Adipocyte (in vitro differentiated cells): ENCODE measurements at places on chromosomes 11 and 22.

GRCh38 chr22:45105281-45105702 lies 58.4 kb upstream of the NUP50 start:
- DNase-seq = no peak

GRCh38 chr11:120243221-120243620 lies 3.3 kb downstream of the POU2F3 start:
- no peak for DNase-seq

GRCh38 chr22:36714110-36714509 lies 10.6 kb upstream of the CACNG2 start:
- DNase-seq = no peak

- no peak for DNase-seq
Observed at GRCh38 chr11:127385071-127385470, 384.5 kb upstream of the KIRREL3 start.

GRCh38 chr11:101211407-101211975 lies 81.9 kb upstream of the PGR start:
- no peak for DNase-seq

GRCh38 chr22:32309585-32310251 lies 47.9 kb upstream of the RFPL3 start:
- DNase-seq = no peak

- DNase-seq = no peak
Observed at GRCh38 chr22:46513908-46514550, 23.4 kb downstream of the CELSR1 start.

- DNase-seq = no peak
Observed at GRCh38 chr11:75945947-75946346, 130.9 kb downstream of the UVRAG start.

DNA sequence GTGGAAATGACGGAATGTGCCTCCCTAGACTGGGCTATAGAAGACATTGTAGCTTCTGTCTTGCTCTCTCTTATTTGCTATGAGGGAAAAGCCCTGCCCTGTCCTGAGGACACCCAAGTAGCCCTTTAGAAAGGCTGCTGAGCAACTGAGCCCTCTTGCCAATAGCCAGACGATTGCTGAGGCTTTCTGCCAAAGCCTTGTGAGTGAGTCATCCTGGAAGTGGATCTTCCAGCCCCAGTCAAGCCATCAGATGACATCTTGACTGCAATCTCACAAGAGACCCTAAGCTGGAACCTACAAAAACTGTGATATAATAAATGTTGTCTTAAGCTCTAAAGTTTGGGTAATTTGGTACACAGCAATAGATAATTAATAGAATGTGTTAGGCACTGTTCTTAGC lies 3.9 kb upstream of the TRAF6 start:
- no peak for DNase-seq

DNA sequence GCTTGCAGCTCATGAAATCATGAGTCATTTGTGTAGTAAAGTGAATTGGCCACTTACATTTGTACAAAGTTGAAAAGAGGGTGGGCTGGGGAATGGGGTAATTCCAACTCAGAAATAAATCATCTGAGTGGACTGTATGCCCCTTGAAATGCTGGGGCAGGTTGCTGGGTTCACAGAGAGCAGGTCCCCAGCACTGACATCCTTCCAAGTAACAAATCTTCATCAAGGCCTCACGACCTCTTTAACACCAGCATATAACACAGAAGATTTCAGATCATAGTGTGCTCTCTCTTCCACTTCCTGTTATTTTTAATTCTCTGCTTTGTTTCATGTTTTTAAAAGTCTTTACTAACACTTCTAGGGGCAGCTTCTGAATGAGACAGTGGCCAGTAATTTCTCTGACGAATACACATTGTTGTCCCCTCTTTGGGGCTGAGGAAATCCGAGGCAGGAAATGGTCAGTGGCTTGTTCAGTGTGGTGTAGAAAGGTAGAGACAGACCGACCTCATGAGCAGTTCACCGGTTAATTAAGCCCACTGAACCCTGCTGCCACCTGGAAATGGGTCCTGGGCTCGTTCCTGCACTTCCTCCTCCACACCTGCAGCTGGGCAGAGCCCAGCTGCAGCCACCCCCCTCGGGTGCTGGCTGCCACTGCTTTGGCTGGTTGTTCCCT lies 127.7 kb downstream of the MAML2 start:
- peak; percentile 47 for DNase-seq

GRCh38 chr11:122201106-122201505 lies 85.1 kb upstream of the BLID start:
- no peak for DNase-seq

- DNase-seq = no peak
Observed at GRCh38 chr22:49010901-49011300, 816.8 kb downstream of the BRD1 start.

DNA sequence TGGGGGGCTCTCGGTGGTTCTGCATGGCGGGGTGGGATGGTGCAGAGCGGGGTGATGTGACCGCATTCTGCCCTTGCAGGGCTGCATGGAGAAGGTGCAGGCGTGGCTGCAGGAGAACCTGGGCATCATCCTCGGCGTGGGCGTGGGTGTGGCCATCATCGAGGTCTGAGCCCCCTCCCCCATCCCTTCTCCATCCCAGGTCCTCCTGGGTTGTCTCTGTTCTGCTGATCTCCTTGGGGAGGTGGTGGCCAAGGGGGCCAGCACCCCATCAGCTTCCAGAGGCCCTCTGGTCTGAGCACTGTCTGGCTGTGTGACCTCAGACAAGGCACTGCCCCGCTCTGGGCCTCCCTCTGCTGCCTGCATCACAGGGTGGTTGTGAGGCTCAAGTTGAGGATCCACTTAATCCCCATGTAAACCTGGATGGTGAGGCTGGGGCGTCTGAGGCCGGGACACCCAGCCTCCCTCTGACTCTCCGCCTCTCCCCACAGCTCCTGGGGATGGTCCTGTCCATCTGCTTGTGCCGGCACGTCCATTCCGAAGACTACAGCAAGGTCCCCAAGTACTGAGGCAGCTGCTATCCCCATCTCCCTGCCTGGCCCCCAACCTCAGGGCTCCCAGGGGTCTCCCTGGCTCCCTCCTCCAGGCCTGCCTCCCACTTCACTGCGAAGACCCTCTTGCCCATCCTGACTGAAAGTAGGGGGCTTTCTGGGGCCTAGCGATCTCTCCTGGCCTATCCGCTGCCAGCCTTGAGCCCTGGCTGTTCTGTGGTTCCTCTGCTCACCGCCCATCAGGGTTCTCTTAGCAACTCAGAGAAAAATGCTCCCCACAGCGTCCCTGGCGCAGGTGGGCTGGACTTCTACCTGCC lies 53.3 kb downstream of the CD82 start:
- no peak for DNase-seq

DNA sequence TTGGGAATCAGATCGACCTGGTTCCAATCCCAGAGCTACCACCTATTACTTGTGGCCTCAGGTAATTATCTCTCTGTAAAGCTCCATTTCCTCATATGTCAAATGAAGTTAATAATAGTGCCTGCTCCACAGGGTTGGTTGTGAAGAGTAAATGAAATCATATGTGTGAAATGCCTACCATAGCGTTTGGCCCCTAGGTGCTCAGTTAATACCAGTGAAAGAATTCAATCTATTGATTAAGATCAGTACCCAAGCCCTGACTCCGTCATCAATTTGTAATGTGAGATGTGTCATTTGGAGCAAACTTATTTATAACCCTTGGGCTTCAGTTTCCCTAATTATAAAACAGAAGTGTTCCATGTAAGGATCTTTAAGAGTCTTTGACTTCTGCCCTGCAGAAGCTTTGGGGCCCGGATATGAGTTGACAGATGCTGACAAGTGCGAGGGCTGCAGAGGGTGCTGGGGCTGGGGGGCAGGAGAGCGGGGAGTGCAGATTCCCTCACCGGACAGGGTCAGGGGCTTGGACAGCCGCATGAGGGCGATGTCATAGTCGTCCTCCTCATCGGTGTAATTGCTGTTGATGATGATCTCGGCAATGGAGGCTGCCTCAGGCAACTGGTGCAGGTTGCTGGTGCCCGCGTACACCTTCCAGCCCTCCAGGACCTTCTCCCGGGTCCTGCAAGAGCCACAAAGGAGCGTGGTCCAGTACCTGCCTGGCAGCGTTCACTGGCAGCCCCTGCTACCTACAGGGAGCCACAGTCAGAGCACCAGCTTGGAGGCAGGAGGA lies 20.9 kb downstream of the TMPRSS13 start:
- no peak for DNase-seq
